ENCODE measurements at places on chromosomes 3 and 15.

GRCh38 chr3:39485547-39485946 lies 18.1 kb downstream of the MOBP start:
- no peak for DNase-seq

GRCh38 chr3:165553371-165553770 lies 283.9 kb downstream of the BCHE start:
- DNase-seq: no peak

- DNase-seq: no peak
Measured at GRCh38 chr15:25236861-25237155, 202.0 kb downstream of the UBE3A start.

DNA sequence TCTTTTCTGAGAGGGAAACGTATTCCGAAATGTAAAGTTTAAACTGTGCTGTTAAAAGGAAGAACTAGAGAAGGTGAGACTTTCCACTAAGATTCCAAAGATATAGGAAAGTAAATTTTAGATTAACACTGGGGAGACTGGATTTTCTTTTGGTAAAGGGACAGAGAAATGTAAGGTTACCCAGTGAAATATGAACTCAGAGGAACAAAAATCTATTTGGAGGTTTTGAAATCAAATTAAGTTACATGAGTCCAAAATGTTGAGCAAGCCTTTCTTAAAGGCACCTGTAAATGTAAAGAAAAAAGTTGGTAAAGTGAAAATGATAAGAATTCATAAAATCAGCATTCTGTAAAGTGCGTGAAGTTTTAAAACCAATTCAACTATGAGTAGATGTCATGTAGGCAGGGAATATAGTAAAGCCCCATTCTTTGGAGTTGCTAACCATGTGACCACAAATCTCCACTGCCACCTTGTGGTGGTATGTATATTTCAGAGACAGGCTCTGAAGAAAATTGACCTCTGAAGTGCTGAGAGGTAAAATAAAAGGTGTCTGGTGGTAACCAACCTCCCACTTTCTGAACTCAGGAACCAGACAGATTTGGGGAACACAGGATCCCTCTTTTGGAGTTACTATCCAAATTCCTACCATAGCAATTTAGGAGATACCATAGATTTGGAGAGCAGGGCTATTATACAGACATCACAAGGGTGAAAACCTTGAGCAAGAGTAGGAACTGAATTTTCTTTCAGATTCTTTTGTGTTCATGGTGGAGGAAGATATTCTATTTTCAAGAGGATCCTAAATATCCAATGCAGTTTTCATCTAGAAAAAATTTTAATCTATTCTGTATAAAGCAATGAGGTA lies 215.3 kb downstream of the ROBO2 start:
- no peak for DNase-seq

GRCh38 chr3:187929112-187929816 lies 184.0 kb upstream of the BCL6 start:
- DNase-seq: no peak

DNA sequence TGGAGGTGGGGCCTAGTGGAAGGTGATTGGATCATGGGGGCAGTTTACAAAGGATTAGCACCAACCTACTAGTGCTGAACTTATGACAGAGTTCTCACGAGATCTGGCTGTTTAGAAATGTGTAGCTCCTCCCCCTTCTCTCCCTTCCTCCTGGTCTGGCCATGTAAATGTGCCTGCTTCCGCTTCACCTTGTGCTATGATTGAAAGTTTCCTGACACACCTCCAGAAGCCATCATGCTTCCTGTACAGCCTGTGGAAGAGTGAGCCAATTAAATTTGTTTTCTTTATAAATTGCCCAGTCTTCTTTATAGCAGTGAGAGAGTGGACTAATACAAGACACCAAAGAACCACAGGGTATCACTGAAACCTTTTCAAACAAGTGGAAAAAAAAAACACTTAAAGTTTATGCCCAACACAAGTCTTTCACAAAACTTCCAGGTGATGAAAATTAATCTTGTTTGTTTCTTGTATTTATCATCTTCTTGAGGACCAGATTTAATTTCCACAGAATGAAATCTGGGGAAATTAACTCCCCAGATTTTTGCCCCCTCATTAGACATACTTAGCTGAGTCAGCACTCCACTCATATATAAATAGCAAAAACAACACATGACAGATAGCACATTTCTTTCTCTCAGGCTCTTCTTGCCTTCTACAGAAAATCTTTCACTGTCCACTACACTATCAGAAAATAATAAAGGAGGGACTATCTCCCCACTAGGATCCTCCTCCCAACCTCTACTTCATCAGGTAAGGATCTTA lies 847.2 kb downstream of the TUSC7 start:
- no peak for DNase-seq

DNA sequence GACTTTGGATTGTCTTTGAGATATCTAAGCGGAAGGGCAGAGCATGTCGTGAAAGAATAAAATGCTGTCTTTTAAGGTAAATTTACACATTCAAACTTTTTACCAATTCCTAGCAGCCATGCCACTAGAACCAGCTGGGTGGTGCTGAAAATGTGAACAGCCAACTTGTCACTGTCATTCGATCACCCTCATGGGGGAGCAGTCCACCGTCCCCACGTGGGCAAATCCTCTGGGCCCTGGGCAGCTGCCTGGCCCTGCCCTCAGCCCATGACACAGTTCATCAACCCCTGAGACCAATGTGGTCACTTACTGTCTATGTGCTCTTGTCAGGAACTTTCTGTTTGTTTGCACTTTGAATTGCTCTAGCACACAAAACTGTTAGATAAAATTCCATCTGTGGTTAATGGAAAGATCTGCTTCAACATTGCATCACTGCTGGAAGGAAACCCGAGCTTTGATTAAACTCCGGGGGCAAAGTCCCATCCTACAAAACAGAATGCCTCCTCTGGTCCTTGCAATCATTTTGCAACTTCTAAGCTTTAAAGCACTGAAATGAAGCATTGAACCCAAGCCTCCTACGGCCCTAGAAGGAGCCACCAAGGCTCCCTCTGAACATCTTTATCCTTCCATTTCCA lies 50.1 kb downstream of the PCSK6 start:
- DNase-seq: no peak

- DNase-seq: no peak
Measured at GRCh38 chr3:108976058-108976457, 22.4 kb upstream of the GUCA1C start.

GRCh38 chr3:89300981-89301380 lies 193.6 kb downstream of the EPHA3 start:
- no peak for DNase-seq

- no peak for DNase-seq
Measured at GRCh38 chr3:128794067-128794768, 68.2 kb downstream of the RAB7A start.

- DNase-seq: no peak
Measured at GRCh38 chr3:42529468-42529867, 27.0 kb downstream of the VIPR1 start.

DNA sequence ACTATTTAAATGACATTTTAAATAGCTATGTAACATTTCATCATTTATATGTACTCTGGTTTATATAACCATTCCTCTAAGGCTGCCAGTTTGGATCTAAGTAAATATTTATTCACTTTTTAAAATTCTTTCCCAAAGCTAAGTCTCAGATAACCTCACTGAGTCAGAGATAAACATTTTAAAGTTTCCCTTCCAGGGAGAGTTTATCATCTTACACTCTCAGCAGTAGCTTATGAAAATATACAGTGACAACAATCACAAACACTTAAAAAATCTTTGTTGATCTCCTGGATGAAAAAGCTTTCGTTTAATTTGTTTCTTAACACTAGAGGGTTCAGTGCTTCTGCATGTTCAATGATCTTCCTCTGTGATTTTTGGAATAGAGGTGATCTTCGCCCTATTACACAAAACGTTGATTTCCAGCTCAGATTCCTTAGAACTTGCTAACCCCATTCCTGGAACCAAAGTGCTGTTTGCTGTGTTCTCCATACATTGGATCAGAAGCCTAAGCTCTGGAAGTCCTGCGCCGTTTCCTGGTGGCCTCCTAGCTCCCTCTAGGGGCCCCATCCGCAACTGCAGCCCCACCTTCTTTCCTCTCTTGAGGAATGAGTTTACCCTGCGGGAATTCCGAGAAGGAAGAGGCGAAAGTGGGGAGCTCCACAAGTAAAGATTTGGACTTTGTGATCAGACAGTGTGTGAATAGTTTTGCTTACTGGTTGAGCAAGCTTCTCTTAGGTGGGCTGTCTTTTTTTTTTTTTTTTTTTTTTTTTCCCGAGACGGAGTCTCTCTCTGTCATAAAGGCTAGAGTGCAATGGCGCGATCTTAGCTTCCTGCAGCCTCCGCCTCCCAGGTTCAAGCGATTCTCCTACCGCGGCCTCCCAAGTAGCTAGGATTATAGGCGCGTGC lies 29.3 kb upstream of the SACM1L start:
- DNase-seq: no peak

DNA sequence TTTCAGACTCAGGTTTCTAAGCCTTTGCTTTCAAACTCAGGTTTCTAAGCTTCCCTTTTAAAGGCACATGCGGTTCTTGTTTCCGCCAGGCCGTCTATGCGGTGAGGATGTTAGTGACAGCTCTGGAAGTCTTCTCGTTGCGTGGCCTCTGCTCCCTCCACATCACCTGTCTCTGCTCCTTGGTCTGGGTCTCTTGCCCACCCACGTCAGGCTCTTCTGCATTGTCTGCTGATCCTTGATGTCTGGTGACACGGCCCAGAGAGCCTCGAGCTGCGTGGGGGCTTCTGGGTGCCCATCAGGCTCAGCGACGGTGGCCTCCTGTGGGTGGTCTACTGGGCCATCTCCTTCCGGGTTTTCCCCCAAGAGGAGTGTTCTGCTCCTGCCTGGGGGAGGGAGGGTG lies 30.5 kb downstream of the KLF13 start:
- no peak for DNase-seq

- no peak for DNase-seq
Measured at GRCh38 chr3:78049521-78049920, 1009.6 kb downstream of the ROBO2 start.

DNA sequence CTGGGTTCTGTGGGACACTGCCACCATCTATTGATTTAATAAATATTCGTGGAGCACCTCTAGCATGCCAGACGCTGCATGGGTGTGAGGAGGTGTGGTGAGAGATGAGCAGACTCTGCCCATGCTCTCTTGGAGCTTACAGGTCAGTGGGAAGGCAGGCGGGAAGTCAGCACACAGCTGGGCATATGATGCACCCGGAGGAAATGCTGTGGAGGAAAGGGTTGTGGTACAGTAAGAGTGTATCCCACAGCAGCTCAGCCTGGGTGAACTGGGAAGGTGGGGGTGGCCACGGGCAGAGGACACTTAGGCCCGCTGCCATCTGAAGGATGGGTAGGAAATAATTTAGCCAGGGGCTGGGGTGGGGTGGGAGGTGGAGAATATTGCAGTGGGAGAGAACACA lies 392.1 kb downstream of the CACNA2D3 start:
- no peak for DNase-seq

GRCh38 chr3:9898467-9899241 lies 4.0 kb upstream of the IL17RE start:
- DNase-seq: no peak

DNA sequence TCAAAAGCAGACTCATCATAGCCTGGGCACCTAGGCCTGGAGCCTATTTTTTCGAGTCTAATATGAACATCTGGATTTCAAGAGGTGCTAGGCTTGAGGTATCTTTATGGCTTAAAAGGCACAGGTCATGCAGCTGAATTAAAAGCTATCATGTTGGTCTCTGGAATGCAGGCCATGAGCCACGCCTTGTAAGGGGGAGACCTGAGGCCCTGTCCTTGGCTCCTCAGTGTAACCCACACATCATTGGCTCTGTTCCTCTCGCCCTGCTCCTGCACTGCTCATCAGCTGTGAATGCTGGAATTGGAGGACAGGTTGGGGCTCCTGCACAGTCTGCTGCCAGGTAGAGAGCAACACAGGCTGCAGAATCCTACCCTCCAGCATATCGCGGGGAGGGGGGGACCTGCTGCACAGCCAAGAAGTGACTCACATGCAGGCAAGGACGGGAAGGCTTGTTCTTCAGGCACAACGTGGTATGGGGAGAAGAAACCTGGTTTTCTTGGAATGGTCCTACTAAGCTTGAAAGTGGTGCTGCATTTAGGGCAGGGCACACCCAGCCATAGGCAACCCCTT lies 146.0 kb downstream of the CHST2 start:
- DNase-seq: no peak

GRCh38 chr3:129549006-129549800 lies 6.2 kb downstream of the H1-8 start:
- DNase-seq: no peak

DNA sequence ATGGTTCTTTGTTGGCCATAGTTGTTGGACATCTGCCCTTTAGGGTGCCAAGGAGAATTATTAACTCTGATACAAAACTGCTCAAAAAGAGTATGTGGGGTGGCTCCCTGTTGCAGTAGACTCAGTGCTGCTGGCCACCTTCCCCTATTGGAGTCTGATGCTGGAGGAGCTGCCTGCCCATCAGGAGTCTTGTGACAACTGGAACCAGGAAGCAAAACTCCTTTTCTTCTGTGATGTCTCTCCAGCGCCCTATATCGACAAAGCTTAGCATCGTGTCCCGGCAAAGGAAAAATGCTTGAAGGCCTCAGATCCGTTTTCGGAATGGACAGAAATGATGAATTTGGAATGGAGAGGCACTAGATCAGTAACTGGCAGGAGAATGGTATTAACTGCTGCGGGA lies 23.5 kb downstream of the PAK2 start:
- DNase-seq: no peak

- no peak for DNase-seq
Measured at GRCh38 chr3:44805960-44806359, 44.4 kb downstream of the KIF15 start.

DNA sequence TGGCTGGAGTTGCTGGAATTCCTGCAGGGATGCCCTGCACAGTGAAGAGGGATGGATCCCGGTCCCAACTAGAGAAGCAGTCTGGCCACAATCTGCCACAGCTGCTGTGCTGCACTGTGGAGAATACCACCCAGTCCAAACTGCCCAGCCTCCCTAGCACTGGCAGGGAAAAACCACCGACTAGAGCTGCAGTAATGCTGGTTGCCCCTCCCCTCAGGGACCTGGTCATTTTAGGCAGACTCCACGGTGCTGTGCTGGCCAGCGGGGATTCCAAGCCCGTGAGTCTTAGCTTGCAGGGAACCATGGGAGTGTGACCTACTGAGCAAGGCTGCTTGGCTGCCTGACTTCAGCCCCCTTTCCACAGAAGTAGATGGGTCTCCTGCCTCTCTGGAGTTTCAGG lies 478.0 kb upstream of the ATP11B start:
- no peak for DNase-seq

- no peak for DNase-seq
Measured at GRCh38 chr3:66425032-66425431, 75.8 kb downstream of the LRIG1 start.

DNA sequence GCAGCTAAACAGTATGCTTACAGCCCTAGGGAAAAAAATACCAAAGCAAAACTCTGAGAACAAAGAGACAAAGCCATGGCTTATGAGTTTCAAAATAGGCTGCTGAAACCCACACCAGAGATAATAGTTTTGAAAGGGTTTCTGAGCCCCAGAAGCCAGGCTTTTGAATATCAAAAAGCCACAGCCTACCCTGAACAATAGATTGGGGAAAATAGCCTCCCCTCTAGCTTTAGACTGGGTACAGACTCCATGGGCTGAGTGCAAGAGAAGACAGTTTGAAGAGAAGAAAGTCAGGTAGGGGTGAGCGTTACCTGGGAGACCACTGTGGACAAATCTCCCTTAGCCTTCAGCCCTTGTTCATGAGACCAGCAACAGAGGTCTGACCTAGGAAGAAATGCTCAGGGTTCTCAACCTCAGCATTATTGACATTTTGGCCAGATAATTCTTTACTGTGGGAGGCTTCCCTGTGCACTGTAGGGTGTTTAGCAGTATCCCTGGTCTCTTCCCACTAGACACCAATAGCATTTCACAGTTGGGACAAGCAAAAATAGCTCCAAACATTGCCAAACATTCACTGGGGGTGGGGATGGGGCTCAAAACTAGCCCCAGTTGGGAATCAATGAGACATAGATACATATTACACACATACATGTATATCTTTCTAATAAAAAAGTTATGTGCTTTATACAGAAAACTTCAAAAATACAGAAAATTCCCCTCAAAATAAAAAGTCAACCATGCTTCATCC lies 11.6 kb upstream of the TAFA4 start:
- no peak for DNase-seq

All from stimulated activated CD8-positive, alpha-beta memory T cell treated with anti-CD3 and anti-CD28 coated beads, Interleukin-15, amount 100 ng/mL, for 48 hours (primary cell).